CD4-positive, alpha-beta T cell treated with Interleukin-4 for 1 hour (primary cell): ENCODE measurements at places on chromosomes 7 and 10.

DNA sequence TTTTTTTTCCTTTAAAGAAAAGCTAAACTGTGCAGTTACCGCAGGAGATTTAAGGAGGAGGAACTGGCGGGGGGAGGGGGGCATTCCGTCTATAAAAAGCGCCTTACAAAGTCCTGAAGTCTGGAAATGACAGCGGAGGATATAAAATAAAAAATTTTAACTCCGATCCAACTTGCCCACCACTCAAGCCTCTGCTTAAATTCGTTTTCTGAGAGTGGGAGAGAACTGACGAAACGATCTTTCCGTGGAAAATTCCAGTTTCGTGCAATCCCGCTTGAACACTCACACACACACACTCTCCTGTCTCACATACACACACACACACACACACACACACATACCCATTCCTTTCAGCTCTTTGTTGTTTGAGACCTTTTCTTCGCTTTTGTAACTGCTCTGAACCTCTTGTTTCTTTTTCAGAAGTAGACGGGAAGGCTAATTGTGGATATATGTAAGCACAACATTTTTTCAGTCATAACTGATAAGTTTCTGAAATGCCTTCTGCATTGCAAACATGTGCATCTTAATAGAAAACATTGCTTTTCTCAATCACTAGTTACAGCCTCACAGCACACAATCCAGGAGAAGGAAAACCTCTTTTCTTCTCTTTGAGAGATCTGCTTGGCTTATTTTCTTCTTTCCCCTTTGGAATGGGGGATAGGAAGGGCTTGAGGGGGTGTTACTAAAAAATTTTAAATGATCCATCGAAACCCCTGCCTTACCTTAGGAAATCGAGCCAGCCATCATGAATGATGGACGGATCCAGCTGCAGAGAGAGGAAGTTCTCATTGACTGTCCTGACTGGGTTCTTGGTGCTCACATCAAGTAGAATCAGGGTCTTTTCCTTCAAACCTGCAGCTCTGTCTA is 628 bp downstream of the HPSE2 start:
- DNase-seq: no peak

GRCh38 chr10:79939969-79940368 is 8.9 kb downstream of the SFTPD start:
- no peak for DNase-seq

GRCh38 chr7:44944821-44945220 is 34.0 kb downstream of the MYO1G start:
- DNase-seq: no peak

DNA sequence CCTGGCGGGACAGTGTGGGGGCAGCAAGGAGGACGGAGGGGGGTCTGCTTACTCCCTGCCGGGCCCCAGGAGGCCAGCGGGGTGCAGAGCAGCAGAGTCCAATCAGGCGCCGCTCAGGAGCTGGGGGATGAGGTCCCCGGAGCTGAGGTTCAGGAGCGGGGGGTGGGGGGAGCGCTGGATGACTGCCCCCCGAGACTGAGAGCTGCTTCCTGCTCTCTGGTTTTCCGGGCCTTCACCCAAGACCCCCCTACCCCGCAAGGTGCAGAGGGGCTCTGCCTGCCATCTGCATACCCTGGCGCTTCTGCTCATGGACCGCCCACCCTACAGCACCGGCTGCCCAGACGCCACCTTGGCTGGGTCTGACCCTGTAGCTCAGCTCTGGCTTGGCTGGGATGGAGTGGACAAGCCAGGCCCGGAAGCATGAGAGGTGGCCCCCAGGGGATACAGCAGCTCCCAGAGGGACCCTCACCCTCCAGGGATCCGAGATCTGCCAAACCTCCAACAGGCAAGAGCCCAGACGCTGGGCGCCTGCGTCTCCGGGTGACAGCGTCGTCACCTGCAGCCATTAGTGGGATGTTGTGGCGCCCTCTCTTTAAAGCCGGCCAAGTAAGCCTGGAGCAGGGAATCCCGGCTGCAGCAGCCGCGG is 930 bp downstream of the KNDC1 start:
- no peak for DNase-seq

GRCh38 chr10:95445837-95446486 is 115.2 kb downstream of the SORBS1 start:
- DNase-seq: peak; percentile 40

- DNase-seq: peak; percentile 8
Observed at GRCh38 chr10:47339759-47340607, 8.2 kb upstream of the RBP3 start.

DNA sequence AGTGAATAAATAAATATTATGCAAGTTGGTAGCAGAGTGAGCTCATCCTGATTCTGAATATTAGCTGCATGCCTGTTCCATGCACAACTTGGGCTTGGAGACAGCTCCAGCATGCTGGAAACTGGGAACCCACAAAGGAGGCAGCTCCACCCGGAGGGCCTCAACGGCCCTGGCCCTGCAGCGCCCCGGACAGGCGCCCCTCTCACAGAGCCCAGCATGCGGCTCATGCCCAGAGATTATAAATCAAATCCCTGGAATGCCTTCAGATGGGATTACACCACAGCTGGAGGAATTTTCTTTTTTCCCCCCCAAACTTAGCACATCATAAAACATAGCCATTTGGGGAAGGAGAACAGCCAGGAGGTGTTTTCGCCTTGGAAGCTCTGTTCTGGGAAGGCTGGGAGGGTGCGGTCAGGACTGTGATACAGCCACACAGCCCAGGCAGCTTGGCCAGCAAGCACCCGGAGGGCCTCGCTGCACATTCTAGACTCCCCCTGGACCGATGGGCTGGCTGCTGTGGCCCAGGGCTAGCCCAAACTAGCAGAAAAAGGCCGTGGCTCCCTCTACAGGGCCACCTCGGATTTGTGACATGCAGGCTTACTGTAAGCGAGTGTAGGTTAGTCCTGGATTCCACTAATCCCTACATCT is 102.4 kb downstream of the PTPN20 start:
- DNase-seq: no peak

DNA sequence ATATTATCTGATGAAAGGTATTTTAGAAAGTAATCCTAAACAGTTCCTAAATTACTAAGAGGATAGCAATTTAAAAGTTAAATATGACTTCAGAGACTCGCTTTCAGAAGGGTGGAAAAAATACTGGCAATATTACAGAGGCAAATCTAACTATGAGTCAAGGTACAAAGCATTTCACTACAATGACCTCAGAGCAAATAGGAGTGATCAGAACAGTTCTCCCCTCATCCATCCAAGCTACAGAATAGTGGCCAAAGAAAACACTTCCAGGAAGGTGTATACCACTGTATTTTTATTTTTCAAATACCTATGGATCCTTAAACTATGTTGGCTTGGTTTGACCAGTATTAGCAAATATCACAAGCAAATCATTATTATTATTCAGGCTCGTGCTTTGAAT is 112.8 kb upstream of the ODAD2 start:
- DNase-seq: no peak

DNA sequence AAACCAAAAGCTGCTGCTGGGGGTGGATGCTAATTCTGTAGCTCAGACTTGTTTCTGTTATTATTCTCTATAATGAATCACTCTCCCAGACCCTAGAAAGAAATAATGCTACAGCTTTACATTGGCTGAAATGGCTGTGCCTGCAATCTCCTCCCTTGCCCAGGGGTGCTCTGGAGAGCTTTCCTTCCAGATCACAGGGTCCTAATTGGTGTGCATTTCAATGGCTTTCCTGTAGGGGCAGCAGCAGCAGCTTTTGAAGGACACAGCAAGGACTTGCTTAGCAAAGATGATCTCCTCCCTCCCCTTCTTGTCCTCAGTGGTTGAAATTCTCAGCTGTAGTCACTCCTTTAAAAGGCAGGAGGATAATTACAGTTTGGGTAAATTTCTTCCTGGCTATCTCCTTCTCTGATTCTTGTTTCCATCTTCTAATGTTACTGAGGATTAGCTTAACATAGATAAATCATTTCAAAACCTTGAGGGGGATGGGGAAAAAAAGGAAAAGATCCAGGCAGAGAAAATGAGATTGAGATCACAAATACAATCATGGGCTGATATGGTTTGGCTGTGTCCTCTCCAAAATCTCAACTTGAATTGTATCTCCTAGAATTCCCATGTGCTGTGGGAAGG is 120.2 kb upstream of the CTTNBP2 start:
- DNase-seq: no peak

GRCh38 chr7:33849004-33849403 is 56.3 kb upstream of the BMPER start:
- no peak for DNase-seq

DNA sequence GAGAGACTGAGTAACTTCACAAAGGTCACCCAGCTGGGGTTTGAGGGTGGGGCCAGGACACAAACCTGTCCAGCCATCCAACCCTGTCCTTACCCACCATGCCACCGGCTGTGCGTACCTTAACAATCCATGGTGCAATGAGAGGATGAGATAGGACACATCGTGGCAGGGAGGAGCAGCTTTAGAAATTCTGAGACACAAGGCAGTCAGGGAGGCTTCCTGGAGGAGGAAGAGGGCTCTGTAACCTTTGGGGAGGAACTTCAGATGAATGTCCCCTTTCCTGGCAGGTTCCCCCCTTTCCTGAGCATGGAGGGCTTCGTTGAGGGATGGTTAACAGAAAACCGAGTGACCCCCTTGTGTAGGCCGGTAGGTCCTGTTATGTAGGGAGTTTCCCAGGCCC is 35.6 kb upstream of the SLC29A3 start:
- DNase-seq: no peak

- DNase-seq: no peak
Observed at GRCh38 chr7:117690147-117690546, 183.1 kb downstream of the CTTNBP2 start.

- no peak for DNase-seq
Observed at GRCh38 chr7:130899071-130899560, 165.1 kb upstream of the KLF14 start.

DNA sequence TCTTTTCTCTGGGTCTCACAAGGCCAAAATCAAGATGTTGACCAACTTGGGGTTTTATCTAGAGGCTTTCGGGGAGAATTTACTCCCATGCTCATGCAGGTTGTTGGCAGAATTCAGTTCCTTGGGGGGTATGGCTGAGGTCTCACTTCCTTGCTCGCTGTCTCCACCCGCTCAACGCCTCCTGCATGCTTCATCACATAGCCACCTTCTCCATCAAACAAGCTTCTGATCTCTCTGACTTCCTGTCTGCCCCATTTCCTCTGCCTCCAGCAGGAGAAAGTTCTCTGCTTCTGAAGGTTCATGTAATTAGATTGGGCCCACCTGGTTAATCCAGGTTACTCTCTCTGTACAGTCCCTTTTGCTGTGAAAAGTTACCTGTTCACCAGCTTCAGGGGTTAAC is 179.1 kb upstream of the FZD1 start:
- DNase-seq: no peak

DNA sequence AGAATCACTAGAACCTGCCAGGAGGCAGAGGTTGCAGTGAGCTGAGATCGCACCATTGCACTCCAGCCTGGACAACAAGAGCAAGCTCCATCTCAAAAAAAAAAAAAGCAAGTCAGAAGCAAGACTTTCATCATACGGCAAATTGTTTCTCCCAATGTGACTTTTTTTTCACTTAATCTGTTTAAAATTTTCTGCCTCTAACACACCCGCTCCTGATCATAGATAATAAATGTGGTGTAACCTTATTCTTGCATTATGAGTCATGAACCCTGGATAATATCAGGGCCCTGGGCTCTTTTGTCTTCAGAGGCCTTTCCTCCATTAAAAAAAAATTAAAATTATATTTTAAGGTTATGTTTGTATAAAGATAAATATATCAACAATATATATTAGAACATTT is 111.4 kb upstream of the JCAD start:
- DNase-seq: no peak

GRCh38 chr7:11833431-11833830 is 1.4 kb upstream of the THSD7A start:
- DNase-seq: no peak
